ENCODE measurements at places on chromosomes 1 and 21.

- DNase-seq, result no peak
Observed at GRCh38 chr1:151501474-151501873, 9.7 kb upstream of the CGN start.

GRCh38 chr1:9690440-9691107 is 39.0 kb downstream of the PIK3CD start:
- DNase-seq, result no peak

GRCh38 chr1:221025501-221025900 is 146.3 kb downstream of the HLX start:
- no peak for DNase-seq

GRCh38 chr1:30371179-30371788 is 352.1 kb downstream of the MATN1 start:
- no peak for DNase-seq

DNA sequence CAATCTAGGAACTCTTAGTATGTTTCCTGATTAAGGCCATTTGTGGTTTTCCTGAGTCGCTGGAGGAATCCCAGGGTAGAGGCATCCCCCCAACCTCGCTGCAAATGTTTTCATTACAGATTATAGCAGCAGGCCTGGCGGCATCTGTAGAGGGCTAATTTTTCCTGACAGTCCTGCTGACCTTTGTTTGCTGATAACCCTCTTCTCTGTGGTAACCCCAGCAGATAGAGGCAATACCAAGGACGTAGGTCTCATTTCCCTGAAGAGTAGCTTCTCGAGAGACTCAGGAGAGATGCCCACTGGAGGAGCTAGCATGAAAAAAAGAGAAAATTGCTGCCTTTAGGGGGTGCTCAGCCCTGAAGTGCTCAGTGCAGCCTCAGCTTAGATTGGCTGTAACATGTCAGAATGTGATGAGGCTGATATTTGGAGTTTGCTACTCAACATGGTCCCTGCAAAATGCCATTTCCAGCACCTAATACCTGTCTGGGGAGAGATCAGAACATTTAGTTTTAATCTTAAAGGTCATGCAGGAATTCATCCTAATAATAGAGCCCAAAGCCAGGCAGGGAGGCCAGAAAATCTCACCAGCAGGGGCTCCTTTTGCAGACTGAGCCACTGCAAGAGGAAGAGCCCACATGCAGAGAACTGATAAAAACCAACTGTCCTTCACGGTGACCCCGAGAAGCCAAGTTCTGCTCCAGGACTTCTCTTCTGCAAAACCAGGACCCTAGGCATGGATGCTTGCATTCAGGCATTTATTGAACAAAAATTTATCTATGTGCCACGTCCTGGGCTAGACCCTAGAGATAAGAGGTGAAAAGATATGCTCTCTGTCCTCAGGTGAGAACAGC is 184.5 kb downstream of the KAZN start:
- DNase-seq, result no peak

DNA sequence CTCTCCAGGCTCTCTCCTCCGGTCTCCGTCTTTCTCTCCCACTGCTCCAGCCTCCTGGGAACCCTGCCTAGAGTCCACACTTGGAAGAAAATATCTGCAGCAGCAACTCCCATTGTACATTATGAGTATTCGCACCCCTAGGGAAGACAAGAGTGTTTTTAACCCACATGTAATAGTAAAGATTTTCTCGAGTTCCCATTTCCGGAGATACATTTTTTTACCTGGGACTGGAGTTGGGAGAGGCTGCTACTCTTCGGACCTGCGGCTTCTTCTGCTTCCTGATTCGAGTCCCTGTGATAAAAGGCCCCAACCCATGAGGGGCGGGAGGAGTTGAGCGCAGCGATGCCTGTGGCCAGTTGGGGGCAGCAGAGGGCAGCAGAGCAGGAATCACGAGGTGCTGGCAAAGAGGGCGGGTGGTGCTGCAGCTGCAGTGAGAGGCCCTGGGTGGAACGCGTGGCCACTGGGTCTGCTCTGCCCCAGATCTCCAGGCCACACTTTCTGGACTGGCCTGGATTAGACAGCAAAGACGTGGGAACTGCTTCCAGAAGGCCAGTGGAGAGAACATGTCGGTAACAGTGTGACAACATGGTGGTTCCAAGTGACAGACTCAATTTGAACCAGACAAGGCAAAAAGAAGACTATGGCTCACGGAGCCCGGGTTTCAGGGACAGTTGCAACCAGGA is 221.0 kb upstream of the CSF3R start:
- peak; percentile 65 for DNase-seq

- DNase-seq, result no peak
Observed at GRCh38 chr21:26550326-26550725, 22.8 kb downstream of the CYYR1 start.

DNA sequence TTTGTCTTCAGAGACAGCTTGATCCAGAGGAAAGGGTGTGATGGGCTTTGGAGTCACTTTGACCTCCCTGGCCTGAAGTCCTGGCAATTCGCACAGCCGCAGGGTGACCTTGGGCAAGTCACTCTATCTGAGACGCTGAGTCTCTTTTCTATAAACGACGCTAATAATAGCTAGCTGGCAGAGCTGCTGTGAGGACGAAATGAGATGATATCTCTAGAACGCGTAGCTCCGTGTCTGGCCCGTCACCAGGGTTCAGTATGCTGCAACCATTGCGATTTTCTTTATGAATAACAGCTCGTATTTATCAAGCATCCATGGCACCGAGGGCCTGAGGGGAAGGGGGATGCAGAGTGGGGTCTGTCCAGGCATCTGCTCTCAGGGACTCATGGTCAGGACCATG is 58.7 kb downstream of the IGSF21 start:
- DNase-seq, result no peak

DNA sequence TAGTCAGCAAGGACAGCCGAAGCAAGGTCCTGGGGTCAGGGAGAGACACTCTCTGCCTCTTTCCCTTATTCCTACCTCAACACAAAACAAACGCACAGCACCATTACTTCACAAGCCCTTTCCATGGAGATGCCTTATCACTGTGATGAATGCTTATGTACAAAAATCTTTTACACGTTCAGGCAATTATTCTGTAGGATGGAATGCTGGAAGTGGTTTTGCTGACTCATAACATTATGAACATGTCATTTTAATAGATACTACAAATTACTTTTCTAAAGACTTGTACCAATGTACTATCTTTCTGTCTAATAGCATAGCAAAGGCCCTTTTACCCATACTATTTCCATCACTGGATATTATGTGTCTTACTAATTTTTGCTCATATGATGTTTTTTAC is 98.4 kb downstream of the TTLL7 start:
- DNase-seq, result peak; percentile 44

DNA sequence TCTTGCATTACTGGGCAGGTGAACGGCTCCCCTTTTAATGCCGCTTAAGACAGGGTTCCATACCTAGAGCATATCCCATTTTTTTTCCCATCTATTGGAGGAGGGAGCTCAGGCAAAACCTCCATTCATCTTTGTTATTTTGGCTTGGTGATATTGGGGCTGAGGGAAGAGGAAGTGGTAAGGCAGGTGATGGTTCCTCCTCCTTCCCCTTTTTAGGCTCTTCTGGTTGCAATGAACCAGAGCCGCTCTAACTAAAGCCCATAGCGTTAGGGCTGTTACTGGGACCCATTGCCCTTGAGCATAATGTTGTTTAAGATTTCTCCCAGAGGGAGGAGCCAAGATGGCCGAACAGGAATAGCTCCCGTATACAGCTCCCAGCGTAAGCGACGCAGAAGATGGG is 21.1 kb downstream of the PYHIN1 start:
- no peak for DNase-seq

- DNase-seq, result no peak
Observed at GRCh38 chr1:67465375-67465774, 35.2 kb upstream of the SERBP1 start.

- no peak for DNase-seq
Observed at GRCh38 chr1:99218999-99219398, 45.3 kb upstream of the PLPPR4 start.

DNA sequence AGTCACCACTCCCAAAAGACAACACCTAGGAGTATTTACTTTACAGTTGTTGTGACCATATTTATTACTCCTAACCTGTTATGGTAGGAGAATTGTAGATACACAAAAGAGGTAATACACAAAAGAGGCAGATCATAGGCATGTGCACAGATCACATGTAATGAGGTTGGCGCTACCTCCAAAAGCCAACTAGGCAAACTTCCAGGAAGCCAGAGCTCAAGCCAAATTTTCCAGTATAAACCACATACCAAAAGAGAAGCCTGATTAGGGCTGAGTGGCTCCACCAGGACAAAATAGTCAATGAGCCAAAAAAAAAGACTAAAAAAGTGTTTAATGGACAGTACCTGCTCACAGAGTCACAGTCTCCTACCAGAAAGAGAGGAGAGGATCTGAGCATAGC is 195.0 kb upstream of the PBX1 start:
- DNase-seq, result no peak

DNA sequence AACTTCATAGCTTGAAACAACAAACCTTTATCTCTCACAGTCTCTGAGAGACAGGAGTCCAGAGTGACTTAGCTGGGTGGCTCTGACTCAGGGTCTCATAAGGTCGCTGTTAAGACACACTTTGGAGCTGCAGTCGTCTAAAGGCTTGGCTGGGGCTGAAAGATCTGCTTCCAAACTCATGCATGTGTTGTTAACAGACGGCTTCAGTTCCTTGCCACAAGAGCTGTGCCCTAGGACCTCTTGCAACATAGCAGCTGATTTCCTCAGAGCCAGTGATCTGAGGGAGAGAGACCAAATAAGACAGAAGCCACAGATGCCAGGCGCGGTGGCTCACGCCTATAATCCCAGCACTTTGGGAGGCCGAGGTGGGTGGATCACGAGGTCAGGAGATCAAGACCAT is 176.8 kb downstream of the DISC1 start:
- DNase-seq, result peak; percentile 73

DNA sequence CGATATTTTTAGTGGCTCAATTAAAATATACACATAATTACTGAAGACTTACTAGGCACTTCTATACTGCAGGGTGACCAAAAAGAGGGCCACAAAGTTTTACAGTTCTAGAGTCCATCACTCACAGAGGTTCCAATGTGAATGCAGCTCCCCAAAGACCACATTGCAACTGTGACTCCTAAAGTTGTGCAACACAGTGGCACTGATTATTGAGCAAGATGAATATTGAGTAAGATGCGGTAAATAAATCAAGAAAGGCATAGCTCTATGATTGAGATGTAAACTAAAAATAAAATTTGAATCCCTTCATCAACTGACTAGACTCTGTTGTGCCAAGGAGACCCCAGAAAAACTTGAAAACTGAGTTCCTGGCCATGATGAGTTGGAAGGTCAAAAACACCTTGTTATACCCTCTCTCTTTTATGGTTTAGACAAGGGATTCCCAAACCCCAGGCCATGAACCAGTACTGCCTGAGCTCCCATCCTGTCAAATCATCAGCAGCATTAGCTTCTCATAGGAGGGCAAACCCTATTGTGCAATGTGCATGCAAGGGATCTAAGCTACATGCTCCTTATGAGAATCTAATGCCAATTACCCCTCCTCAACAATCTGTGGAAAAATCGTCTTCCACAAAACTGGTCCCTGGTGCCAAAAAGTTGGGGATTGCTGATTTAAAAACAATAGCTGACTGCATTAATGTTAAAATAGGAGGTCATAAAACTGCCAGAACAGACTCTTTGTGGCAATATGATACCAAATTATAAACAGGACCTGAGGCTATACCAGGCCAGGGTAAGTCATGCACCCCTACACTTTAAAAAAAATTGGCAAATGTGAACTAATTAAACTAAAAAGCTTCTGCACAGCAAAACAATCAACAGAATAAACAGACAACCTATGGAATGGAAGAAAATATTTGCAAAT is 94.3 kb downstream of the ADGRL4 start:
- peak; percentile 41 for DNase-seq

GRCh38 chr1:33086384-33086850 is 5.5 kb downstream of the AZIN2 start:
- peak; percentile 88 for DNase-seq

GRCh38 chr1:228748029-228748428 is 12.8 kb downstream of the RHOU start:
- no peak for DNase-seq

GRCh38 chr1:11701551-11701961 is 10.0 kb downstream of the DRAXIN start:
- no peak for DNase-seq

All from fibroblast of pulmonary artery (primary cell).